A549 (cell line): ENCODE measurements at places on chromosomes 1 and 21. TPM values are rescaled to one million over a fixed set of nuclear protein-coding genes. Genes with fewer than 3 reads are reported as not detected.

Gene LEFTY2
- polyA plus RNA-seq, result not detected in 3 replicates

GRCh38 chr1:205481218-205481617, 23.3 kb upstream of the CDK18 start:
- DNase-seq, result no peak

DNA sequence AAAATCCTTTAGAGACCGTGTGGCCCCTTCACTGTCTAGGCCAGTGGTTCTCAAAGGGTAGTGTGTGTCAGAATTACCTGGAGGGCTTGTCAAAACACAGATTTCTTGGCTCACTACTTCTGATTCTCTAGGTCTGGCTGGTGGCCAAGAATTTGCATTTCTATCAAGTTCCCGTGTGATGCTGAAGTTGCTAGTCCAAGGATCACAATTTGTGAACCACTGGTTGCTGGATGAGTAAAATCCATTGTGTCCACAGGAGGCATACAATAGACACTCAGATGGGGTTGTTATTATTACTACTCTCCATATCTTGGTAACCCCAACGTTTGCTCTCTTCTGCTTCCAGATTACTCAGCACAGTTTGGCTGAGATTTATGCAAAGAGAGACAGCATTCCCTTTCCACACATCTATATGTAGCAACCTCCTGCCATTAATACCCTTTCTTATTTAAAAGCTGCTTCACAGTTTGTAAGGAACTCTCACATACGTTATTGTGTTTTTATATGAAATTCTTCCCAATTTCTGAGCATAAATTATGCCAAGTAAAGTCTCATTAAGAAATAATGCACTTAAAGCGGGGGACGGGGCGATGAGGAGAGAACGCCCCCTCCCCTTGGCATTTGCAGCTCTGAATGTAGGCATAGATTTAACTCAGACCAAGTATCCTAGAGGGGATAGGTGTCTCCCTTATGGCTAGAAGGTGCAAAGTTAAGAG, 720 bp upstream of the TMCC2 start:
- DNase-seq, result peak; percentile 62

DNA sequence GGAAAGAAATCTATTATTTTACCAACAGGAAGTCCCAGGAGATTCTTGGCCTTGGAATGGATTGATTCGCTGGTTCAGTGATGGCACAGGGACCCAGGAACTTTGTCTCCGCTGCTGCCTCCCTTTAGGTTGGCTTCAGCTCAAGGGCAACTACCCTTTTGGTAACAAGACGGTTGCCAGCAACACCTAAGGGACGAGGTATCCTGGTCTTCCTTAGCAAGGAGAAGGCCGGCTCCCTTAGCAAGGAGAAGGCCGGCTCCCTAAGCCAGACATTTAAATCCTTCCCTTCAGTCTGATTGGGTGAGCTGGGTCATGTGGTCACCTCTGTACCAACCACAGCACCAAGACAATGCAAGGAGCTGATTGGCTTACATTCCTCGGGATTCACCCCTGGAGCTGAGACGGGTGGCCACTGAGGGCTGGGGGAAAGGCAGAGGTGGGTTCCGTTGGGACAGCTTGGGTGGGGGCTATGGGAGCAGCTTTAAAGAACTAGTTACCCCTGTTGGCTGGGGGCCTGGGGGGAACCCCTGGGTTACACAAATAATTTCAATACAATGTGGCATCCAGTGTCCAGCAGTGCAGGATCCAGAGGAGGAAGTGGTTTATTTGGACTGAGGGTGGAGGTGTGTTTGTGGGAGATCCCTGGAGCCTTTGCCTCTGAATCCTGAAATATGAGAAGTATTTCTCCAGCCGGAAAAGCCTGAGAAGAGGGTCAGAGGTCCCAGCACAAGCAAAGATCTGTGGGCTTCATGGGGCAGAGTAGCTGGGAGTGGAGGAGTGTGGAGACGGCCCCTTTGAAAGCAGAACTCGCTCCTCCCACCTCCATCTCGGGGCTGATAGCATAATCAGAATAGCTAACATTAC, 20.7 kb upstream of the CLIC4 start:
- DNase-seq, result peak; percentile 85

- DNase-seq, result no peak
These were observed 31.2 kb downstream of the BATF3 start for GRCh38 chr1:212668477-212668876.
